ENCODE measurements at places on chromosomes 4 and X.

GRCh38 chr4:53547983-53548382 lies 43.3 kb downstream of the LNX1 start:
- DNase-seq: no peak

DNA sequence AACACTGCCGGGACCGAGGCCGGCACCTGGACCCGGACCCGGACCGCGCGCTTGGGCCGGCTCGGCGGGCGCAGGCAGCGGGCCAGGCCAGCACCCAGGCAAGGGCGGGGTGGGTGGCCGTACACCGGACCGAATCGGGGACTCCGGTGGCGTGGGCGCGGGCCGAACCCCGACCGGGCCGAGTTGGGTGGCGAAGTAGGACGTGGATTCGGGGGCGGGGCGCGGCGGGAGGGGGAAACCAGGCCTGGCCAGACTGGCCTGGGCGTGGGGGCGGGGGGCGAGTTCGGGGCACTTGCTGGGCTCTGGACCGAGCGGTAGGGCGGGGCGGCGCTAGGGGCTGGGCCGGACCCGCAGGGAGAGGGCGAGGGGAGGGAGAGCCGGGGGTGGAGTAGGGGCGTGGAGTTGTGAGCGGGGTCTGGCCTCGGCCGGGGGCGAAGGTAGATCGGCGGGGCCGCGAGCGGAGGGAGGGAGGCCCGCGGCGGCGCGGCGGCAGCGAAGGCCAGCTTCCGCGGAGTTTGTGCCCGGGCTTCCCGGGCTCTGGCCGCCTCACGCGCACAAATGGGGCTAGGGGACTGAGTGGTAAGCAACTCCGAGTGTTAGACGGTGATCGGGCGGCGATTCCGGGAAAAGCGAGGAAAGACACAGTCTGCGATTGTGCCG lies 1.8 kb upstream of the BCORL1 start:
- DNase-seq: no peak

DNA sequence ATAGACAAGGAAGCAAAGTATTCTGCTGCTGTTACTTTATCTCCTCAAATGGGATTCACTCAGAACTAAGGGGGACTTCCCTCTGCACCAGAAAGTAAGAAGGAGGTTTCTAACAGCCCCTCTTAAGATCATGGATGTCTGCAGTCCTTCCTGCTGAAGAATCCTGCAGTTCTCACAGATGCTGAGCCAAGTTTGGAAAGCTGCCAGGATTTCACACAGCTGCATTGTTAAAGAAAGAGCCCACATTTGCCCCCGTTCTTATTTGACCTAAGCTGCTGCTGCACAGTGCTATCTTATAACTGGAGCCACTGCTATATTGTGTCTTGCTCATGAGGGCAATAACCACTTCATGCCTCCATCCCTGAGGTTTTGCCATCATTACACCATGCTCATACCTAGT lies 81.1 kb downstream of the FAAH2 start:
- no peak for DNase-seq

DNA sequence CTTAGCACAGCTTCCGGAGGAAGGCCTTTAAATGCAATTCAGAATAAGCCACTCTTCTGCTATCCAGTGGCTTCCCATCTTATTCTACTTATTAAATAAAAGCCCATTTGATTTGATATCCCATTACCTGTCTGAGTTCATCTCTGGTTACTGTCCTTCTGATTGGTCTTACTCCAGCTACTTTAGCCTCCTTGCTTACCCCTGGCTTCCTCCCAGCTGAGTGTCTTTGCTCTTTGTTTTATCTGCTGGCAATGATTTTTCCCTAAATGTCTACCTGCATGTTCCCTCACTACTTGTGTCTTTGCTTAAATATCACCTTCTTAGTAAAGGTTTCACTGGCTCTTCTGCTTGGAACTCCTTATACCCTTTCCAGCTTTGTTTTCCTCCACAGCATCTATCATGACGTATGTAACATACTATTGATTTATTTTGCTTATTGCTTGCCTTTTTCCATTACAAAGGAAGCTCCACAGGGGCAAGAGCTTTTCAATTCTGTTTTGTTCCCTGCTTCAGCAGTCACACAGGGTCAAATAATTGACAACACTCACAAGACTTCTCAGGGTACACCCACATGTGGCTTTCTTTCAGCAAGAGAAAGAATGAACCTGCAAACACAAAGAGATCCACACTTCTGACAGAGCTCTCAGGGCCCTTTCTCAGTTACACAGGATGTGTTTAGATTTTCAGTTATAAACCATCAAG lies 63.8 kb downstream of the TBC1D19 start:
- DNase-seq: no peak

DNA sequence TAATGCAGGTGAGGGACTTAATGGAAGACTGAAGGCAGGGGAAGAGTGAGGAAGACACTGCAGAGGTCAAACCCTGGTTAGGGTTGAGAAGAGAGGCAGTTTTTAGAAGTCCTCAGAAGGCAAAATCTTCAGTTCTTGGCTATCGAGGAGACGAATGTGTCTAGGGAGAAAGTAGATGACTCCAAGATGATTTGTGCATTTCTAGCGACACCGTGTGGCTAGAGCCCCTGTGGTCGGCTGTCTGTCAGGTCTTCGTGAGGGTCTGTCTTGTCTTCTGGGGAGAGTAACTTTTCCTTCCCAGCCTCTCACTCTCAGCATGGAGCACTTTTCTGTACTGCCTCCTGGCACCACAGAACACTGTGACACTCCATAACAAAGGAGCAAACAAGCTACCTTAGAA lies 458.1 kb downstream of the STIM2 start:
- no peak for DNase-seq

- DNase-seq: peak; percentile 13
These were observed 112.2 kb upstream of the PSAPL1 start for GRCh38 chr4:7546809-7547367.

- DNase-seq: no peak
These were observed 182.7 kb downstream of the PABPC4L start for GRCh38 chr4:134018846-134019245.

GRCh38 chr4:100190643-100191600 lies 654 bp upstream of the DDIT4L start:
- DNase-seq: no peak

GRCh38 chr4:88413801-88414200 lies 35.1 kb downstream of the HERC6 start:
- DNase-seq: no peak

DNA sequence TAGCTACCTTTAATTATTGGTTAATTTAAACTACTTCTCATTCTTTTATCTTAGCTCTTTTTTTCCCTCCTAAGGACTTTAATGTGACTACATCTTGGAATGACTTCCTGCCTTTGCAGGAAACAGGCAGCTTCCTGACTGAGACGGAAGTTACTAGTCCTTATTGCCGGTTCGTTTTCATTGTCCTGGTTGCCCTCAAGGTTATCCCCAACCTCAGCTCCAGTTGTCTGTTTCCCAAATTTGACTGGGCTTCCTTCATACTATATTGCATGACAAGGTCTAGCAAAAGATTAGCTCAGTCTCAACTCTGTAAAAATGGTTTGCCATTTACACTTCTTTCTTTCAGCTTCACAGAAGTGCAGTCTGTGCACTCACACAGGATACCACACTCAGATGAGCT lies 109.9 kb upstream of the DDX53 start:
- DNase-seq: no peak

GRCh38 chr4:169199184-169199583 lies 71.6 kb downstream of the SH3RF1 start:
- no peak for DNase-seq

- no peak for DNase-seq
These were observed 50.7 kb downstream of the SCD5 start for GRCh38 chr4:82747686-82748575.

DNA sequence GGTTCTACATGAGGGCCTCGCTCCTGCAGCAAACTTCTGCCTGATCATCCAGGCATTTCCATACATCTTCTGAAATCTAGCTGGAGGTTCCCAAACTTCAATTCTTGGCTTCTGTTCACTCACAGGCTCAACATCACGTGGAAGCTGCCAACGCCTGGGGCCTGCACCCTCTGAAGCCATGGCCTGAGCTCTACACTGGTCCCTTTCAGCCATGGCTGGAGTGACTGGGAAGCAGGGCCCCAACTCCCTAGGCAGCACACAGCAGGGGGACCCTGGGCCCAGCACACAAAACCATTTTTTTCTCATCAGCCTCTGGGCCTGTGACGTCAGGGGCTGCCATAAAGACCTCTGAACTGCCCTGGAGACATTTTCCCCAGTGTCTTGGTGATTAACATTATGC lies 542.7 kb downstream of the TLL1 start:
- no peak for DNase-seq

DNA sequence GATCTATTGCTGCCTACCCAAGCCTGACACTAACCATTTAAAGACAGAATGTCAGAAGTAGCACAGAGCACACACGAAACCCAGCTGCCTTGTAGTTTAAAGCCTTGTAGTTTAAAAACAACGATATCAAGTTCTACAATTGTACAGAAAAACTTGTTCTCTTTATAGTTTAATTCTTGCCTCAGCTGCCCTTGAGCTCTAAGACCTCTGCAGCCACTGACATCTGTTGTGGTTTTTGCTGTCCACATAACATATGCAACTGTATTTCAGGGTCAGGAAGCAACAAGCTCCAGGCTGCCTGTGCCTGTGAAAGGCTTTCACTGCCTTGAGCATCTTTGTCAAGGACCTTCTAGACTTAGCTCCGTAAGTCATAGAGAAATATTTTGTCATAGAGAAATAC lies 227.2 kb downstream of the SPCS3 start:
- no peak for DNase-seq

GRCh38 chrX:12970691-12971202 lies 4.2 kb upstream of the TMSB4X start:
- DNase-seq: peak; percentile 4

GRCh38 chrX:63718010-63718694 lies 66.9 kb downstream of the ARHGEF9 start:
- no peak for DNase-seq

DNA sequence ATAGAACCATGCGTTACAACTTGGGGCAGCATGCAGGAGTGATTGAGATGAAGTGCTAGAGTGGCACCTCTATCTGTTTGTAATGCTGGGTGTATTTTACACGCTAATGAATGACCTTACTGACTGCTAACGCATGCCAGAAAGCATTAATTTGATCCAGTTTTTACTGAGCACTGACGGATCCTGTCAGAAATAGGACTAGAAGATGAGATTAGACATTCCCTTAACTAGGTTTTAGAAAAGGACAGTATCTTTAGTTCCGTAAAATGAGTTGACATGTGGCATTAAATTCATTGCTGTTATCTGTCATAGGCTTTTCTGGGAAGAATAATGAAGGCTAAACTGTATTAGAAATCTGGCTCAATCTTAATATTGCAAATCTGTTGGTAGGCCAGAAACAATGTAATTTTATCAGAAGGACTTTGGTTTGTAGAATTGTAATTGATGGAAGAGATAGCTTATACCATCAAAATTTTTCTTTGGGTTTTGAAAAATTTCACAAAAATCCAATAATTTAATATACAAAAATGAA lies 140.4 kb upstream of the WDFY3 start:
- DNase-seq: no peak

- no peak for DNase-seq
These were observed 24.3 kb upstream of the CBLL2 start for GRCh38 chrX:22248401-22248800.

GRCh38 chr4:186666750-186667149 lies 56.9 kb downstream of the FAT1 start:
- no peak for DNase-seq

DNA sequence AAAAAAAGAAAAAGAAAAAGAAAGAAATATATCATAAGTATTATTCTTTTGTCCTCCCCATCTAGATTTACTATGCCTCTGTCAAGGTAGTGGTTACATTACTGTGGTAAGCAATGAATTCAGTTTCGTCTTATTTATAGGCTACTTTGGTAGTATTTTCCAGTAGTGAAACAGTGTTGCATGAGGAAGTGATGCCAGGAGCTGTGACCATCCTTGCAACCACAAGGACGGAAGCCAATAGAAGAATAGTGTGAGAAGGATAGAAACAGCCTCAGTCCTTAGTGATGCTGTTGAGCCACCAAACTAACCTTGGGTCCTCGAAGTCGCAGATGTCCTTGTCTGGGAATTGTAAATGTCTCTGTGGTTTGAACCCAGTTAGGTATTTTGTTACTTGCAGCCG lies 328.5 kb downstream of the PPP3CA start:
- DNase-seq: no peak

GRCh38 chrX:155086961-155087735 lies 15.8 kb downstream of the BRCC3 start:
- no peak for DNase-seq

GRCh38 chr4:6109842-6110560 lies 90.3 kb downstream of the JAKMIP1 start:
- no peak for DNase-seq

- no peak for DNase-seq
These were observed 473.0 kb downstream of the SPRY1 start for GRCh38 chr4:123869286-123870215.

DNA sequence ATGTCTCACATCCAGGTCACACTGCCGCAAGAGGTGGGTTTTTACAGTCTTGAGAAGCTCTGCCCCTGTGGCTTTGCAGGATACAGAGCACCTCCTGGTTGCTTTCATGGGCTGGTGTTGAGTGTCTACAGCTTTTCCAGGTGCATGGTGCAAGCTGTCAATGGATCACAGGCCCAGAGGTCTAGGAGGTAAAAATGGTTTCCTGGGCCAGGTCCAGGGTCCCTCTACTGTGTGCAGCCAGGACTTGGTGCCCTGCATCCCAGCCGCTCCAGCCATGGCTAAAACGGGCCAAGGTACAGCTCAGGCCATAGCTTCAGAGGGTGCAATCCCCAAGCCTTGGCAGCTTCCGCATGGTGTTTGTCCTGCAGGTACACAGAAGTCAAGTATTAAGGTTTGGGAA lies 434.1 kb upstream of the GALNT7 start:
- DNase-seq: no peak

GRCh38 chrX:154366666-154367055 lies 7.8 kb downstream of the FLNA start:
- no peak for DNase-seq

DNA sequence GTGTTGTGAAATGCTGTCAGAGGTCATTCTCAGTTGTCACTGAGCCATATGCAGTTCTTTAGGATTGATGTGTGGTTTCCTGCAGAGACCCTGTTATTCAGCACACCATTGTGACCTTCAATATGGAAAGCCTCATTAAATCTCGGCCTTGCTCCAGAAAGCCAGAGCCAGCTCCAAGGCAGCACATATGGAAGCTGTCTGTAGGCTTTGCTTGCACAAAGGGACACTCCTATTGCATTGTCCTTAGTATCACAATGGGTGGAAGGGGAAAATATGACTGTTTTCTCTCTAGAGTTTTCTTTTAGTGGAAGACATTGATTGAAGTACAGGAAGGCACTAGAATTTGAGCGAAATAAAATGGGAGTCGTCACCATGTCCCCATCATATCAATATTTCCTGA lies 179.0 kb downstream of the CEP135 start:
- no peak for DNase-seq

DNA sequence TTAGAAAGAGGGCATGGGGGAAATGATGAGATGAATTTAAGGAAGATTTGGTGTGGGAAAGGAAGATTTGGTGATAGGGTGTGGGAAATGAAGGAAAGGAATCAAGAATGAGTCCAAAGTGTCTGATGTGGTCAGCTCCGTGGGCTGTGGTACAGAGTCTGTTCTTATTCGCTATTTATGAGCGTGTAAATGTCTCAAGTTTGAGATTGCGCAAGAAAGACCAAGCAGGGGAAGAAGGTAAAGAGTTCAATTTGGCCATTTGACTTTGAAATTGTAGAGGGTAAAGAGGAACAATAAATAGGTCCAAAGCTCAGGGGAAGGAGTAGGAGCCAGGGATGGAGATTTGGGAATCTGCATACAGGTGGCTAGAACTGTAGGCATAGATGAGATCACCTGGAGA lies 11.3 kb upstream of the SMS start:
- no peak for DNase-seq

Data from NCI-H1694 treated with DMSO at 0.1 percent for 48 hours (cell line).